ENCODE measurements at places on chromosomes 1 and 21.

DNA sequence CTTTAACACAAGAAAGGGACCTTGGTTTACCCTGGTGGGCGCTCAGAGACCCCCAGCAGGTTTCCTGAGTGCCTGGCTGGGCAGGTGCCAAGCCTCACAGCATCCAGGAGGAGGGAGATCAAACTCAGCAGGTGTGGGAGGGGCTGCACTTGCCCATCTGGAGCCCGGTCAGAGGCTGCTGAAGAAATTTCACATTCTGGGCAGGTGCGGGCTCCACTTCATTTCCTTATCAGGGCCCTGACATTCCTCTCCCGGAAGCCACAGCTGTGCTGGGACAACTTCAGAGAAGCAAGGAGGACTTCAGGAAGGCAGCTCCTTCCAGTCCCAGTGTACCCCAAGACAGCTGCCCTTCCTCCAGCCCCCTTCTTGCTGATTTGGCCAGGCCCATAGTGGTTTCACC, 82.9 kb downstream of the ITPKB start:
- DNase-seq: no peak

DNA sequence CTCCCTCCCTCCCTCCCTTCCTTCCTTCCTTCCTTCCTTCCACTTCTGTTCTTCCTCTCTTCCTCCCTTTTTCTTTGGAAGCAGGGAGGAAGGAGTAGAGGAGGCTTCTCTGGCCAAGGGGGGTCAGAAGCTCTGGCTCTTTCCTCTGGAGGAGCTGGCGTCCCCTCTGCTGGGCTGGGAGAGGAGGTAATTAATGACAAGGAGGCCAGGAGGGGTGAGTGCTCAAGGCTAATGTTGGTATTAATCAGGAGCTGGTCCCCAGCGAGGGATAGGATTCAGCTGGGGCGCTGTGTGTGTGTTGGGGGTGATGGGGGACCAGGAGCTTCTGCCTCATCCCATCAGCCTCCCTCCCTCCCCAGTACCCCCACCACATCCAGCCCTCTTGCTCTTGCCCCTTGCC, 6.2 kb upstream of the PEAR1 start:
- no peak for DNase-seq

DNA sequence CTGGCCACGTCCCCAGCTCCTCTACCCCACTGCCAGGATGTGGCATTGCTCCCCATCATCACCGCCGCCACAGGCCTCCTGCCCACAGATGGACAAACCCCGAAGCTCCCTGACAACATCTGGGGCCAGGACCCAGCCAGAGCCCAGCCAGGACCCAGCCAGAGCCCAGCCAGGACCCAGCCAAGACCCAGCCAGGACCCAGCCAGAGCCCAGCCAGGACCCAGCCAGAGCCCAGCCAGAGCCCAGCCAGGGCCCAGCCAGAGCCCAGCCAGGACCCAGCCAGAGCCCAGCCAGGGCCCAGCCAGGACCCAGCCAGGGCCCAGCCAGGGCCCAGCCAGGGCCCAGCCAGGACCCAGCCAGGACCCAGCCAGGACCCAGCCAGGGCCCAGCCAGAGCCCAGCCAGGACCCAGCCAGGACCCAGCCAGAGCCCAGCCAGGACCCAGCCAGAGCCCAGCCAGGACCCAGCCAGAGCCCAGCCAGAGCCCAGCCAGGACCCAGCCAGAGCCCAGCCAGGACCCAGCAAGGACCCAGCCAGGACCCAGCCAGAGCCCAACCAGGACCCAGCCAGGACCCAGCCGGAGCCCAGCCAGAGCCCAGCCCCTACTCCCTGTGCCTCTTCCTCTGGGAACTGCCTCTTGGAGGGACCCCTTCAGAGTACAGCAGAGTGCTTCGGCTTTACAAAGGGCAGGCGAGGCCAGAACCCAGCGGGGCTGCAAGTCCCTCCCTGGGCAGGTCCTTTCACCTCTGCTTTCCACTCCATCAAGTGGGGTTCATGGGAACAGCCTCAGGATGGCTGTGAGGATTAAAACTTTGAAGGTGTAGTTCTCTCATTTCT, 43.7 kb downstream of the DISP3 start:
- DNase-seq: no peak

DNA sequence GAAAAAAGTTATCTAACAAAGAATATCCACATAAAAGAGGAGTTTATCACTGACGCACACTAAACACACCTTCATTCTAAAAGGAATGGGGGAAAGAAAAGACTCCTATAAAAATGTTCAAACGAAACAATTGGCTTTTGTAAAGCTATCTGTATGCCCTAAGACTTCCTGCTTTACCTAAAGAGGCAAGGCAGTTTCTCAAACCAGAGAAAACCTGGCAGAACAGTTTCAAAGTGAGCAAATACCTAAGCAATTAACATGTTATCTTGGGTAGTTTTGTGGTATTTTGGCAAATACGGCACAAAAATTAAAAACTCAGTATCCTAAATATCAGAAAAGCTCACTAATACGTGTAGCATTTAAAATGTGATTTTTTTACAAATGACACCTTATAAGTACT, 1.9 kb downstream of the PUM1 start:
- DNase-seq: no peak

DNA sequence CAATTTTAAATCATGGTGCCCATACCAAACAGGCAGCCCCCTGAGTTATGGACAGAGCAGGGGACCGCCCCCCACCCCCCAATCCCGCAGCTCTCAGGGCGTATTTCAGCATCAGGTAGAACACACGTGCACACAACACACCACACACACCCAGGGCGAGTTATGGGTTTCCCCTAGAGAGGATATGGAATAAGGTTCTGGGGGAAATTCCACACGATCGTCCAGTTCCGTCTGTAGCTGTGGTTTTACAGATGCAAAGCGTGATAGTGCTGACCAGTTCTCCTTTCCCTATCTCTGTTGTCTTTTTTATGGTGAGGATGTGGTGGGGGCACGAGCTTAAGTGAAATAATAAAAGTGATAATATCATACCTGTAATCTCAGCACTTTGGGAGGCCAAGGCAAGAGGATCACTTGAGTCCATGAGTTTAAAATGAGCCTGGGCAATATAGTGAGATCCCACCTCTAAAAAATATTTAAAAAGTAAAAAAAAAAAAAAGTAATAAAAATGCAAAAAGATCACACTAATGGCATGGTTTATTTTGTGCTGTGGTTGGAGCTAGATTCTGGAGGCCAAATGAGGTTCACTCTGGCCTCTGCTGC, 25.1 kb downstream of the C2CD2 start:
- DNase-seq: no peak

GRCh38 chr1:154822717-154823116, 47.4 kb downstream of the KCNN3 start:
- DNase-seq: no peak

DNA sequence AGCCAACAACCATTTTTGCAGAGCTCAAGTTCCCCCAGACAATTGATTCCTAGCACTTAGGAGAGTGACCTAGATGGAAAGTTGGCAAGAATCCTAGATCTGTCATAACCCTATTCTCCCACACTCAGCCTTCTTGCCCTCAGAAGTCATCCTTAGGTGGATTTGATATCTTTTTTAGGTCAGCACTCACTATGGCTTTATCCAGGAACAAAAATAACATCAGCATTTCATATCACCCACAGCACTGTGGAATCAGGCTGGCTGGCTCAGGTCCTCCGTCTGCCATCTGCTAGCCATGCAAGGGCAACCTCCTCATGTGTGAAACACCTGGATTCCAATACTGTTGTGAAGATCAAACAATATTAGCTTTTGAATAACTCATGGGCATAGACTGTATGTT, 6.0 kb downstream of the DPT start:
- no peak for DNase-seq
